ENCODE measurements at places on chromosomes 16 and 17.

- no peak for DNase-seq
Measured at GRCh38 chr17:63066158-63066813, 100.3 kb downstream of the TANC2 start.

DNA sequence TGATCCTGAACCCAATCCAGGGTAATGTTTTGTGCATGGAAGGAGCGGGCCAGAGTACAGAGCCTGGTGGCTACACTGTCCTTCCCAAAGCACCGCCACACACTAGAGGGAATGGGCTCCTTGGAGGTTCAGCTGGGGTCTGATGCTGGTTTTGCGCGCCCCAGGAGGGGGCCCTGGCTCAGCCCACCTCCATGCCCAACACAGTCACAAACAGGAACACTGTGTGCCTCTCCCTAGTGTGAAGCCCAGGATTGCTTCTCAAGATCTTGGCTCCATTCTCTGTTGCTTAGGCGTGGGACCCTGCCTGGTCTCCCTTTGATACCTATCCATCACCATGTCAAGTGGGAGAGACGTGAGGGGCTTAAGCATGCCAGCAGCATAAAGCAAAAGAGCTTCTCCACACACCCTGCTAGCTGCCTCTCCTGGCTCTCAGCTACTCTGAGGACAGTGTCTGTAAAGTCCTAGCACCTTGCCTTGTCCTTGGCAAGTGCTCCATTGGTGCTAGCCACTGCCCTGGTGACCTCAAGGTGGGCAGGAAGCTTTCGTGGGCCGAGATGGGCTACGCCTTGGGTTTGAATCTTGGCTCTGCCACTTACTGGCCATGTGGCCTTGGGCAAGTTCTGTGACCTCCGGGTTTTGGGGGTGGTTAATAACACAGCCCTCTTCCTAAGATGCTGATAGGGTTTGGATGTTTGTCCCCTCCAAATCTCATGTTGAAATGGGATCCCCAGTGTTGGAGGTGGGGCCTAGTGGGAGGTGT is 122.2 kb downstream of the C16orf78 start:
- DNase-seq = no peak

- DNase-seq = no peak
Measured at GRCh38 chr17:35931794-35932425, 1.3 kb upstream of the RDM1 start.

DNA sequence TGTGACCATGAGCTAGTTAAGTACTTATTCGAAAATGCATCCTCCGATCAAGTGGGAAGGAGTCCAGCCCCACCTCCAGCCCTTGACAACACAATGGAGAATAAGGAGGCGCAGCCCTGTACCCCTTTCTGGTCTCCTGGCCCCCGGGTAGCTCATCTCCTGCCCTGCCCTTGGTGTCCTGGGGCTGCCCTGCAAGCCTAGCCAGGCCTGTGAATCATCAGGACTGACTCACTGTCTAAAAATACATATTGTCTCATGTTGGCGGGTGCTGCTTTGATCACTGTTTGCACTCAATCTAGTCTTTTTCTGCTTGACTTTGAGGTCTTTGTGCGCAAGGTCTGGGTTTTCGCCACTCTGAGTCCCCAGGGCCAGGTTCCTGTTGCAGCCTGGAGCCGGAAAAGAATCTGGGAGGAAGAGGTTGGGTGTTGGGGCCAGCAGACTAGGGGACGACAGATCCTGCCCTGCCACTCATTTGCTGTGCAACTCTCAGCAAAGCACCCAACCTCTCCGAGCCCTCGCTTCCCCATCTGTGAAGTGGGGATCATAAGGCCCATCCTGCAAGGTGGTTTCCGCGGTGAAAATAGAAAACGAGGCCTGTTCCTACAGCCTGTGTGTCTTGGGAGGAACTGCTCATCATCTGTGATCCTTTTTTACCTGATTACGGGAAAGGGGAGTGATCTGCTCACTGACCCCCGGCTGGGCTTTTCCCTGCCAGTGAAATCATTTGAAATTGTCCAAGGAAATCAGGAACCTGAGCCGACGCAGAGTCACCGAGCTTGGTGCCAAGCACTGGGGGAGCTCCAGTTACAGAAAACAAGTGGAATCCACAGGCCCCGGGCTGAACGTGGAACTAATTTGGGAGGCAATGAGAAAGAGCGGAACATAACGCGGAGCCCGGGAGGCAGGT is 230.4 kb downstream of the PARN start:
- DNase-seq = no peak

- no peak for DNase-seq
Measured at GRCh38 chr17:58092101-58092796, 9.0 kb downstream of the DYNLL2 start.

GRCh38 chr17:38729886-38730525 is at the start of gene CISD3:
CISD3 (plus strand) TSS chr17:38730341; CDS start chr17:38730359, 18 bp downstream.
- DNase-seq = peak; percentile 65

DNA sequence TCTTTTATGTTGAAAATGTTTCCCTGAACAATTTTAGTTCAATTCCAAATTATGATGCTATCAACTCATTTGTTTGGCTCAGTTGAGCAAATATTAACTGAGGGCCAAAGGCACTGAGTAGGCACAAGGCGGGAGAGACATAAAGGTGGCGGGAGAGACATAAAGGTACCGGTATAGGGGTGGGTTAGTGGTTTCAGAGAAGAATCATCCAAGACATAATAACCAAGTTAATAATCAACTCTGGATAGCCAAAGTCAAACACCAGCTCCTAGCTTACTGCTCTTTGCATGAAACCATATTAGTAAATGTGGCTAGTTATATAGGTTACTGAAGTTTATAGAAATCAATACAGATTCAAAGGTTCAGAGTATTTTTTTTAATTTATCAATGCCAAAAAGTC is 91.7 kb downstream of the RPGRIP1L start:
- DNase-seq = no peak

- no peak for DNase-seq
Measured at GRCh38 chr17:71380535-71380934, 740.3 kb upstream of the SOX9 start.

DNA sequence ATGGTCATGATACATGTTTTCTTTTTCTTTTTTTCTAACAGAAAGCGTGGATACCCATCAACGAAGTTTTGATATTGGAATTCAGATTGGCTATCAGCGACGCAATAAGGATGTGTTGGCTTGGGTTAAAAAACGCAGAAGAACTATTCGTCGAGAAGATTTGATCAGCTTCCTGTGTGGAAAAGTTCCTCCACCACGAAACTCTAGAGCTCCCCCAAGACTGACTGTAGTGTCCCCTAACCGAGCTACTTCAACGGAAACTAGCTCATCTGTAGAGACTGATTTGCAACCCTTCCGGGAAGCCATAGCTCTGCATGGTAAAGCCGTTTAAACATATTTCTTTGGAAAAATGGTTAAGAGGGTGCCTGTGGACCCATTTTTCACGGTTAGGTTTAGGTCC is 11.5 kb downstream of the HAPSTR1 start:
- DNase-seq = no peak

- no peak for DNase-seq
Measured at GRCh38 chr17:52536489-52536888, 378.0 kb upstream of the CA10 start.

GRCh38 chr16:86303787-86304678 is 206.3 kb upstream of the FOXF1 start:
- DNase-seq = no peak

- DNase-seq = no peak
Measured at GRCh38 chr17:39845052-39845846, 18.9 kb downstream of the IKZF3 start.

GRCh38 chr17:17325228-17325627 is 22.1 kb downstream of the NT5M start:
- no peak for DNase-seq

DNA sequence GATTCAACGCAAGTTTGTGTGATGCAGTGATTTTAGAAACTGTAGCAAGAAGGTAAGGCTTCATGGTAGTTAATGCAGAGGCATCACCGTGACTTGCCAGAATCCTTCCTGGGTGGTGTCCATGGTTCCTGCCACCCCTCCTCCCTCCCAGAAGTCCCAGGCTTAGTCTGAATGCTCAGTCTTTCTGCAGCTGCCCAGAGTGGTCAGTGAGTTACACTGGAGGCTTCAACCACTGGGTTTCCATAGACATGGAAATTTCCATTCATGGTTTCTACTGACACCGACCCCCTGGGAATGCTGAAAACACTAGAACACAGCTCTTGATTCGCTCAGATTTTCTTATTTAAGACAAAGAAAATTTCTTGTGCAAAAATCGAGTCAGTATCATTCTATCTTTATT is 159.4 kb upstream of the HSBP1 start:
- no peak for DNase-seq

DNA sequence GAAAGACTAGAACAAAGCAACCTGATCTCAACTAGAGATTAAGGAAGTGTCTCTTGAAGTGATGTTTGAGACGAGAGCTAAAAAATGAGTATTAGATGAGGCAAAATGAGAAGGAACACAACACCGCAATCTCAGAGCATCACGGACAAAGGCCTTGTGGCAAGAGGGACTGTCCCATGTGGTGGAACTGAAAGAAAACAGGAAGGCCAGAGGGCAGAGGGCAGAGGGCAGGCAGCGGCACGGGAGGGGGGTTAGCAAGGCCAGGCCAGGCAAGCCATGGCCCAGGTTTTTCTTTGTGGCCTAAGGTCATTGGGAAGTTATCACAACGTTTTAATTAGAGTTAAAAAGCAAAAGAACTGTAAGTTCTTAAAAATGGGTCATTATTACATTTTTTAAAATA is 22.5 kb downstream of the RPA1 start:
- DNase-seq = no peak

DNA sequence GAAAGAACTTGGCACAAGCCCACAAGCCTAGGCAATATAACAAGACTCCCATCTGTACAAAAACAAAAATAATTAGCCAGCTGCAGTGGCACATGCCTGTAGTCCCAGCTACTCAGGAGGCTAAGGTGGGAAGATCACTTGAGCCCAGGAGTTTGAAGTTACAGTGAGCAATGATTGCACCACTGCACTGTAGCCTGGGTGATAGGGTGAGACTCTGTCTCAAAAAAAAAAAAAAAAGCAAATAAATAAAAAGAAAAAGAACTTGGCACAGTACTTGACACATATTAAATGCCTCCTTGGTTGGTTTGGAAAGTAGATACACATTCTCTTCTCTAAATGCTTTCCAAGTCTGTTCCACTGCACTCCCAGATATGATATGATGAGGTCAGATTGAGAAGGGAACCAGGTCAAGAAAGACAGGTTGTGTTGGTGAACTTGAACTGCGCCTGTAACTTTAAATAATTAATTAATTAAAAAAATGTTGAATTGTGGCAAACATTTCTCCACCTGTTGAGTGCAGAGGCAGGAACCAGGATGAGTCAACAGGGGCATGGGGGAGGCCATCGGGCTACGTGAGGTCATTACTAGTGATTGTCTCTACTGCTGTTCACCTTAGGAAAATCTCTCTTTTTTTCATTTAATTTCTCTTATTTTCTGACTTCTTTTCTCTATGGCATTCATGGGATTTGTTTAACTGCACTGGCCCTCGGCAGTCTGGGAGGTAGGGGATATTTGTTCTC is 25.9 kb upstream of the EFCAB13 start:
- DNase-seq = no peak

- DNase-seq = no peak
Measured at GRCh38 chr16:3640207-3640606, 14.3 kb upstream of the DNASE1 start.

- no peak for DNase-seq
Measured at GRCh38 chr16:57615813-57616212, 12.6 kb upstream of the ADGRG1 start.

DNA sequence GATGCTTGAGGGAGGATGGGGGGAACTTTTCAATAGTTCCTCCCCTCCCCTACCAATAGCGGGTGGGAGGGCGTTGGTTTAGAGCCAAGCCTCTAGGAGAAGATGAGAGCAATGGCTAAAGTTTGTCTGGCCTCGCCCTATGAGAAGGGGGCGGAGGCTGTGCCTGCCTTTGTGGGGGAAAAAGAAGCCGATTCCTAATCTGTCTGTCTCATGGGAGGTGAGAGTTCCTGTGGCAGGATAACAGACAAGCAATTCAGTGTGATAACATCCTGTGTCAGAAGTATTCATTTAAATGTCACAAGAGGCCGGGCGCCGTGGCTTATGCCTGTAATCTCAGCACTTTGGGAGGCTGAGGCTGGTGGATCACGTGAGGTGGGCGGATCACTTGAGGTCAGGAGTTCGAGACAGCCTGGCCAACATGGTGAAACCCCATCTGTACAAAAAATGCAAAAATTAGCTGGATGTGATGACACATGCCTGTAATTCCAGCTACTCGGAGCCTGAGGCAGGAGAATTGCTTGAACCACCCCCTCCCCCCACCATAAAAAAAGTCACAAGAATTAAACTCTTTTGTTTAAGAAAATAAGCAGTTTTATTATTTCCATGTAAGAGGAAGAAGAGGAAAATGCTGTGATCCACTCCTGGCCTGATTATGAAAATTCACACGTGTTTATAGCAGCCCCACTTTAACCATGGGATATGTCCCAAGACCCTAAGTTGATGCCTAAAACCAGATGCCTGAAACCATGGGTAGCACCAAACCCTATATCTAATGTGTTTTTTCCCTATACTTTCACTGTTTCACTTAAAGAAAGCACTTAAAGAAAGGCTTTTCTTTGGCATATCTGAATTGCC is 1.7 kb downstream of the SLFN5 start:
- DNase-seq = peak; percentile 11

DNA sequence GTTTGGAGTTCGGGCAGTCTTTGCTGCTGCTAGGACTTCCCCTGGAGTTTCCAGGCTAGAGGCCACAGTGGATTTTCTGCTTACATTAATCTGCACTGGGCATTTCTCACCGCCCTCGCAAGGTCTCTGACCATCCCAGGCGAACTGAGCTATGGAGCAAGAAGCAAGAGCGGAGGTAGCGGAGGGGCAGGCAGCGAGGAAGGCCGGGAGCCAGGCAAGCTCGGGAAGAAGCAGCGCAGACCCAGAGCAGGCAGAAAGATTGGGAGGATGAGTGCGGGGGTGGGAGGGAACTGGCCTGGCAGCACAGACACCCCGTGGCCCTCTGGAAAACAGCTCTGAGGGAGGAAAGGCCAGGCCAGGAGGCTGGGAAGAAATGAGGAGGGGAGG is 3.8 kb downstream of the COTL1 start:
- no peak for DNase-seq

- DNase-seq = no peak
Measured at GRCh38 chr16:83475108-83475507, 332.7 kb upstream of the HSBP1 start.

DNA sequence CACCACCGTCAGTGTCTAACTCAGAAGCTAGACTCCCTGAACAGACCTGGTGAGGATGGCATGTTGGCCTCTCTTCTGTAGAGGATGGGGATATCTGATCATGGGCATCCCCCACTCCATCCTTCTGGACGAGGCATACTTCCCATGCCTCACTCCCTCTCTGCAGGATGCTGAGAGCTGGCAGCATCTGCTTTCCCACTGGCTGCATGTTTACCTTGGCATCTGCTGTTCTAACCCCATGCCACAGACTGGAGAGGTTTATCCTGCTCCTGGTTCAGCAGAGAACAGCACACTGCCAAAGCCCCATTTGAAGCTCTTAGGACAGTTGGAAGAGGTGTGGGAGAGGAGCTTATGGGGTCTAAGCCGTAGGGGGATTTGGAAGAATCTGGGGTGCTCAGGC is 46.0 kb downstream of the YPEL2 start:
- DNase-seq = no peak

DNA sequence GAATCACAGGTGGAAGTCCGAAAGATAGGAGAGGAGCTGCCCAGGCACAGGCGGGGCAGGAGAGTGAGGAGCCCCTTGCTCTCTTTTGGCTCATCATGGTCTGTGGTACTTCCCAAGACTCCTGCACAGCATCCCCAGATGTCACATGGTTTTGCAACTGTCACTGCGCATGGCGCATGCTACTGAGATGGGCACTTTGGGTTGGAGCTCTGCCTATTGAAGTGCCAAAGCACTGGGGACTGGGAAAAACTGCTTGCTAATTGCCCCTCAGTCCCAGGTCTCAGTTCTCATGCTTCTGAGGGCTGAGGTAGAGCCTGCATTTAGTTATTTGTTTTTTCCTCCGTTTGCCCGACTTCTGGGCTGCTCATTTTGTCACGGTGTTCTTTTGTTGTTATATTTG is 156.8 kb upstream of the CDH13 start:
- DNase-seq = no peak
